ENCODE measurements at places on chromosomes 5 and 9.

GRCh38 chr9:81777482-81777881 lies 88.1 kb upstream of the TLE1 start:
- DNase-seq, result no peak

GRCh38 chr9:16627521-16627920 lies 242.9 kb downstream of the BNC2 start:
- DNase-seq, result no peak

- no peak for DNase-seq
Observed at GRCh38 chr5:137231540-137231939, 267.6 kb downstream of the SPOCK1 start.

DNA sequence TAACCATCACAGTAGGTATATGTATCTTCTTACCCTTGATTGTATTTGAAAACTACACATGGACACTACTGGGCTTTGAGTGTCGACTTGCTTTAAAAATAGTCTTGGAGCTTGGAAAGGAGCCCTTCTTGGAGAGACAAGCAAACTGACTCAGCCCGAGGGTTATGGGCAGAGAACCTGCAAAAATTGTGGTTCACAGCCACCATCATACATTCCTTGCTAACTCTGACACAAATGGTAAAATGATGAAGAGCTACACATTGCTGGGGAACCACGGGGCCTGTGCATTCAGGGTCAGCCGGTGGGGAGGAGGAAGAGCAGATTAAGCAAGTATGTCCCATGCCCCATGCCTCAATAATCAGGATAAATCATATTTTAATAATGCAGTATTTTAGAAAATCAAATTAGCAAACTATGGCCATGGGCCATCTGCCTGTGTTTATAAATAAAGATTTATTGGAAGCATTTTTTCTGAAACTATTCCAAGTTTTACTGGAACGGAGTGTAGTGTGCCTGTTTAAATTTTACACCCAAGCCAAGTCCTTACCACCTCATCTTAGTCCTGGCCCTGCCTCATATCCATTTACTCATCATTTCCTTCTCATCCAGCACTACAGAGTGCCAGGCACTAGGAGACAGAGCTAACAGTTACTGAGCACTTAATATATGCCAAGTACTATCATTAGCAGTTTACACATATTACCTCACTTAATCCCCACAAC lies 195.7 kb downstream of the PALM2AKAP2 start:
- DNase-seq, result no peak

DNA sequence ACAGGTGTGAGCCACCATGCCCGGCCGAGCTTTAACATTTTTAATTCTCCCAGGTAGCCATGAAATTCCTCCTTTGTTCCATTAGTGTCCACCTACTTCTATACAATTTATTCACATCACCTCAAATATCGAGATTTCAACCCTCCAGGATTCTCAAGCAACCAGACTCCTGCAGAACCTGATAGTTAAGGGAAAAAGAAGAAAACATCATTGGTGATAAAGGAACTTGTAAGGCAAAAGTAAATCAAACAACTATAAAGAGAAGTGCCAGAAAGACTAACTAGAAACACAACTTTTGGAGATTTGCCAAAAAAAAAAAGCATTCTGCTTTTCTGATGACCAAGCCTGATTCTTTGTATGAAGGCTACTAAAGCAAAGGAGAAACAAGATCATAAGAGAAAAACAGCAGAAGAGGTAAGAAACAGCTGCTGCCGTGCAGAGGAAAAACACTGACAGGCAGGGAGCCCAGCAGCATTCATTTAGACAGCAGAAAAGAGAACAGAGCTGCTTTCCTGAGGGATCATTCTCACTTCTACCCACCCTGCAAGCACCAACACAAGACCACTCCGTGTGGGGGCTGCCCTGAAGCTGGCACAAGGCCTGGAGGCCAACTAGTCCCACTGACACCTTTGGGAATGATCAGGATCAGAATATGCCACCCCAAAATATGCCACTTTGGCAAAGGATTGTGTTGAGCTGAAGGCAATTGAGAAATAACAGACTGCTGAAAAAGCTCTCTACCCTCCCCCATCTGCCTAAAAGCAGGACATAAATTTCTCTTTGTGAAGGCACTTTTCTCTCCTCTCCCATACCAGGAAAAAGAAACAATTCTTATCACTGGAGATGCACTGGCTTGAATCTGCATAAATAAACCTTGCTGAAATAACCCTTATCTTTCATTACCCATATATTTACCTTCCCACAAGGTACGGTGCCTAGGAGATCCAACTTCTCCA lies 75.1 kb downstream of the ALDH7A1 start:
- no peak for DNase-seq

GRCh38 chr5:170362102-170362501 lies 27.1 kb downstream of the KCNMB1 start:
- no peak for DNase-seq
